ENCODE measurements at places on chromosomes 12 and 14. TPM values are rescaled to one million over a fixed set of nuclear protein-coding genes. Genes with fewer than 3 reads are reported as not detected.

LYZ gene
- total RNA-seq: 16.0 TPM

DNA sequence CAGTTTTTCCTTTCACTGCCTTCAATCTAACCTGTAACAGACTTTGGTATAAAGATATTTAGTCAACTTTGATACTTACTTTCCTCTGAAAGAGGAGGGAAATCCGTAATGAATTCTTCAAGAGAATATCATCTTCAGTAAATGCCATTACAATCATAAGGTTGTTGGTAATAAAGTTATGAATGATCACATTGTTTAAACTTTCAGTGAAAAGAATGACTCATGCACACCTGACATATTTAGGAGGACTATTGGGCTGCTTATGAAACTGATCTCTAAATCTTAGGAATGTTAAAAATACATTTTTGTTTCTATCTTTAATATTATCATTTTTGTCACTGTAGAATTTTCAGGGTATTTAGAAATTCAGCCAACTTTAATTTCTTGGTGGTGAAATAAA, 474.7 kb downstream of the SLC16A7 start:
- no peaks in the 10 kb centered on the region for H3K4me1 ChIP-seq
- DNase-seq: no peak
- H3K36me3 ChIP-seq: no peaks in the 10 kb centered on the region
- H3K27me3 ChIP-seq: no peaks in the 10 kb centered on the region
- H3K4me3 ChIP-seq: no peak overlapping the region

CPNE6 gene
- total RNA-seq: not detected

- H3K4me3 ChIP-seq: no peak overlapping the region
- H3K27me3 ChIP-seq: no peaks in the 10 kb centered on the region
- DNase-seq: no peak
Measured at GRCh38 chr14:83463500-83464098, 1929.9 kb upstream of the SEL1L start.

- DNase-seq: no peak
- H3K4me3 ChIP-seq: no peak overlapping the region
- H3K36me3 ChIP-seq: no peaks in the 10 kb centered on the region
Measured at GRCh38 chr14:55348766-55349453, 62.7 kb downstream of the ATG14 start.

P2RX2 gene
- total RNA-seq: not detected

- H3K4me1 ChIP-seq: no peaks in the 10 kb centered on the region
- H3K36me3 ChIP-seq: no peaks in the 10 kb centered on the region
- DNase-seq: no peak
- H3K27me3 ChIP-seq: no peaks in the 10 kb centered on the region
Measured at GRCh38 chr12:84276215-84276614, 636.4 kb downstream of the SLC6A15 start.

GRCh38 chr12:1115484-1116231, 124.6 kb downstream of the ERC1 start:
- no peaks in the 10 kb centered on the region for H3K27me3 ChIP-seq
- no peak for DNase-seq
- no peak overlapping the region for H3K4me3 ChIP-seq
- H3K36me3 ChIP-seq: peaks cover 5% of the 10 kb centered on the region
- no peak overlapping the region for H3K27ac ChIP-seq

- no peak overlapping the region for H3K4me3 ChIP-seq
- no peaks in the 10 kb centered on the region for H3K4me1 ChIP-seq
- no peak overlapping the region for H3K27ac ChIP-seq
- H3K36me3 ChIP-seq: no peaks in the 10 kb centered on the region
- H3K27me3 ChIP-seq: no peaks in the 10 kb centered on the region
Measured at GRCh38 chr12:100953677-100954076, 159.1 kb downstream of the ANO4 start.

KRT7 gene
- total RNA-seq: 5.9 TPM

GRCh38 chr12:75390156-75390898, 562 bp upstream of the GLIPR1L2 start:
- peak overlapping the region; percentile 61 for H3K4me3 ChIP-seq
- peaks cover 7% of the 10 kb centered on the region for H3K4me1 ChIP-seq
- no peak for DNase-seq
- H3K27me3 ChIP-seq: no peaks in the 10 kb centered on the region

DNA sequence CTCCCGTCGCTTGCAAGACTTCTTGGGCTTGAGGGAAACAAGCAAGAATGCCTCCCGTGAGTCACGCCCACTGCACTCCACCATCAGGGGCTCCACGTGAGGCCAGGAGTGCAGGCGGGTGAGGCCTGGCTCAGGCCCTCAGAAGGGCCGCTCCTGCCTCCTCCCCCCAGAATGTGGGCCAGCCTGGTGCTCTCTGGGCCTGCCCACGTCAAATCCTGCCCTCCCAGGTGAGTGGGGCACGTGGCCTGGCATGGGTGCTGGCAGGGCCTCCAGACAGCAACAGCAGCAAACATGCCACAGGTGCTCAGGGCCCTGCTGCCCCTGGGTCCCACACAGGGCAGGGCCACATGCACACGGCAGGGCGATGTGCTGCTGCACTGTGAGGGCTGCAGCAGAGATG, 30.6 kb upstream of the BTBD6 start:
- no peak for DNase-seq
- no peak overlapping the region for H3K4me3 ChIP-seq

HPD gene
- 1,803 TPM for total RNA-seq

SERPINA9 gene
- not detected for total RNA-seq

DNA sequence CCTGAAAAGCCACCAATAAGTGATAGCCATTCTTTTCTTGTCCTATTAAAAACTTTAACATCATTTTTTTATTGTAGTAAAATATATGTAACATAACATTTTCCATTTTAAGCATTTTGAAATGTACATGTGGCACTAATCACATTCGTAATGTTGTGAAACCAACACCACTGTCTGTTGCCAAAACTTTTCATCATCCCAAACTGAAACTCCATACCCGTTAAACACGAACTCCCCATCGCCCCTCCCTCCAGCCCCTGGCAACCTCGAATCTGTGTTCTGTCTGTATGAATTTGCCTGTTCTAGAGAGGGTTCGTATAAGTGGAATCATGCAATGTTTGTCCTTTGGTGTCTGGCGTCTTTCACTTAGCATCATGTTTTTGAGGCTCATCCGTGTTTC, 75.9 kb downstream of the CCDC92 start:
- no peaks in the 10 kb centered on the region for H3K36me3 ChIP-seq
- no peak overlapping the region for H3K4me3 ChIP-seq
- H3K4me1 ChIP-seq: no peaks in the 10 kb centered on the region
- H3K27ac ChIP-seq: no peak overlapping the region

DNA sequence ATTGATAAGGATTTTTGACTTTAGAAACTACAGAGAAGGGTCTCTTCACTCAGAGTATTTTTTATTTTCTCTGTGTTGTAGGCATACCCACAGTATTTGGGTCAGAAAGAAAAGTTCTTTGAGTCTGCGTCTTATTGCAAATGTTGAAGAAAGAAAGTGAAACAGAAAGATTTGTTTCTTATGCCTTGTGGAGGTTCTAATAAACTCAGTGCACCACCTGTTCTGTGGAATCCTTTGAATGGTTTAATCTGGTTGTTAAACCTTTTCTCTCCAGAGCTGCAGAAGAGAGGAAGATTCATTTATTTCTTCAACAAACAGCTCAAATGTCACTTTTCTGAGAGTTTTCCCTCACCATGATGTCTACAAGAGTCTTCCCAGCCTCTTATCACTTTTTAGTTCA, 146.6 kb upstream of the PLEKHG7 start:
- no peak for DNase-seq
- H3K4me1 ChIP-seq: peaks cover 6% of the 10 kb centered on the region
- no peaks in the 10 kb centered on the region for H3K36me3 ChIP-seq
- no peaks in the 10 kb centered on the region for H3K27me3 ChIP-seq
- no peak overlapping the region for H3K27ac ChIP-seq

- no peaks in the 10 kb centered on the region for H3K27me3 ChIP-seq
- H3K36me3 ChIP-seq: no peaks in the 10 kb centered on the region
- H3K27ac ChIP-seq: peak overlapping the region; percentile 43
- H3K4me1 ChIP-seq: peaks cover 28% of the 10 kb centered on the region
- no peak for DNase-seq
Measured at GRCh38 chr12:132601171-132601883, 9.1 kb downstream of the LRCOL1 start.

DNA sequence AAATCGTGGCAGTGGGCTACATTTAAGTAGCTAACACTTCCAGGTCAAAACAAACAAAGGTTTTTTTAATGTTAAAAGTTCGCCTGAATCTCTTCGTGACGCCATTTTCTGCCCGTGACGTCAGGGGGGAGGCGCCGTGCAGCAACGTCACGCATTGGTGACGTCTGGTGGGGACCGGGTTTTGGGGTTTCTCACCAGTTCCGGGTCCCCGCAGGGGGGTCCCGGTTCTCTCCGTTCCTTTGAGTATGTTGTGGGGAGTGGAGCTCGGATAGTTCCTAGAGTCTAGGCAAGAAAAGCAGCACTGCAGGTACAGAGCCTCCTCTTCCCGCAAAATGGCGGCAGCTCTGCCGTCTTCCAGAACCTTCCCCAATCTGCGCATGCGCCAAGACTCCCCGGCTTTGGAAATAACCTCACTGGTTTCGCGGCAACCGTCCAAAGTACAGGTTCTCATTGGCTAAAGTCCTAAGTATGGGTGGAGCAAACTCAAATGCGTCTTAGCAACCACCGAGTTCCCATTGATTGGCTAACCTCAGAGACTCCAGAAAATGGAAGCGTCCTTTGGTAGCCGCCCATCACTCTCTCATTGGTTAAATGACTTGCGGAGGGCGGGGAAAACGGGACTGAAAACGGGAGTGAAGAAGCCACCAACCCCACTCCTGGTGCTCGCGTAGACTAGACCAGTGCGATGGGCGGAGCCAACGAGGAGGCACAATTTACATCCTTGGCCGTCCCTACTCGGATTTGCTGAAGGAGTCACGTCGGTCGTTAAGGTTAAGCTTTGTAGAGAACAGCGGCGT, at the start of gene RBM23:
Gene RBM23, minus strand, starts transcription at position 346 of the 797 bp plus-strand sequence.
- peak within 1 kb of the TSS; percentile 66 for H3K4me3 ChIP-seq
- peaks cover 23% of the 10 kb centered on the region for H3K36me3 ChIP-seq
- peak; percentile 100 for DNase-seq

DDX47 gene
- total RNA-seq: 24.5 TPM

DNA sequence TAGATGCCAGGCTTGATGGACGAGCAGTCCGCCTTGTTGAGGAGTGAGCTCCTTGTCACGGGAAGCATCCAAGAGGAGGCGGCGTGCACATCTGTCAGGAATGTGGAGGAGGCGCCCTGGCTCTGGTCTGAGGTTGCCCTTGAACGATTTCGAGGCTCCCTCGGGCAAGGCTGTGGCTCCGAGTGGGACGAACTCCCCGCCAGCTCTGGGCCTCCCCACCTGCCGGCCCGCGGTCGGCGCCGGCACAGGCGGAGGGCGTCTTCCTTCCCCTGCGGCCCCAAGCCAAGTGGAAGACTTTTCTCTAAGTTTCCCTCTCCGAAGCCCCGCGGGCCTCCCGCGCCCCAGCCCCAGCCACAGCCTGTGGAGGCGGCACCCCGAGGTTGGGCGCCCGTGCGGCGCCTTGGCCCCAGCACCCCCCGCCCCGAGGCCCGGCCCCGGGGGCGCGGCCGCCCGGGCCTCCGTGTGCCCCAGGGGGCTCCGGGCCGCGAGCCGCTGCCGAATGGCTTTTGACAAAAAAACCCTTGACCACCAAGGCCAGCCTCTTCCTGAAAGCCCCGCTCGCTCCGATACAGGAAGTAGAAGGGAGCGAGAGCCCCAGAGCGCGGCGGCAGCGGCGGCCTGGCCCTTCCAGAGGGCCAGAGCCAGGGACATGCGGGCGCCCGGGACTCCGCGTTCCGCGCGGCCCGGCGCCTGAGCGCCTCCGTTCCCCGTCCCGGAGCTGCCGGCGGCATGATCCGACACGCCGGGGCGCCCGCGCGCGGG, at the start of gene RIN3:
Gene RIN3, plus strand, starts transcription at position 578 of the 762 bp plus-strand sequence. Its CDS starts 152 bp downstream, at position 730.
- no peaks in the 10 kb centered on the region for H3K27me3 ChIP-seq
- H3K27ac ChIP-seq: peak within 1 kb of the TSS; percentile 85
- no peaks in the 10 kb centered on the region for H3K4me1 ChIP-seq
- H3K4me3 ChIP-seq: peak within 1 kb of the TSS; percentile 88
- peak; percentile 70 for DNase-seq

SLC24A4 gene
- total RNA-seq: 0.24 TPM

- no peak for DNase-seq
- H3K36me3 ChIP-seq: no peaks in the 10 kb centered on the region
- H3K4me3 ChIP-seq: no peak overlapping the region
- no peak overlapping the region for H3K27ac ChIP-seq
- no peaks in the 10 kb centered on the region for H3K27me3 ChIP-seq
Measured at GRCh38 chr12:131027876-131028586, 74.3 kb downstream of the ADGRD1 start.

TAS2R42 gene
- total RNA-seq: not detected

DNA sequence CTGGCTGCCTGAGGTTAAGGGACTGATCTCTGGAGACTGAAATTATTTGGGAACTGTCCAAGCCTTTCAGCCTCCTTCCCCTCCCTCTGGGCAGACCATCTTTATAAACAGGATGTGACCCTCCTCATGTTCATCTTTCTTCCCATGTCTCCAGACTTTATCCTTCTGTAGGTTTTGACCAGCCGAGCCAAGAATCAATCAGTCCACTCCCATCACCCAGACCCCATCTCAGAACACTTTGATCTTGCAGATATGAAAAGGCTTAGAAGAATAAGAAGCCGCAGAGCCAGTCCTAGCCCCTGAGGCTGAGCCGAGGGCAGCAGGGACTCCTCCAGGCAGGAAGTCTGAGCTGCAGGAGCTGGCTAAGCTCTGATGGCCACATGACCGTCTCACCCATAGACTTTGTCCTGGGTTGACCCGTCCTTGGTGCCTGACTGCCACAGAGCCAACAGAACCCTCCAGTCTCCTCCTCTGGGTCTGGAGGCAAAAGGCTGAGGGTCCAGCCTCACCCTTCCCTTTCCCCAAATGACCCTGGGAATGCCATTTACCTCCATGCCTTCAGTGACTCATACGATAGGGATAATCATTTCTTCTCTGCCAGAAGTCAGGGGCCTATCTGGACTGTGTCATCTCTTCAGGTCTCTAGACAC, 1.6 kb downstream of the KRT71 start:
- H3K4me1 ChIP-seq: no peaks in the 10 kb centered on the region
- H3K27ac ChIP-seq: no peak overlapping the region
- no peak for DNase-seq
- no peak overlapping the region for H3K4me3 ChIP-seq
- H3K27me3 ChIP-seq: no peaks in the 10 kb centered on the region

NEMP1 gene
- total RNA-seq: 4.7 TPM

NPAS3 gene
- 0.23 TPM for total RNA-seq

- no peak for DNase-seq
- no peak overlapping the region for H3K27ac ChIP-seq
- H3K27me3 ChIP-seq: no peaks in the 10 kb centered on the region
- no peaks in the 10 kb centered on the region for H3K4me1 ChIP-seq
- no peak overlapping the region for H3K4me3 ChIP-seq
Measured at GRCh38 chr12:126051611-126052107, 986.4 kb downstream of the AACS start.

Measured in right lobe of liver (tissue), 6 donors.